ENCODE measurements at places on chromosomes 3 and 15.

GRCh38 chr3:186807231-186807630 lies 949 bp upstream of the RFC4 start:
- no peak for DNase-seq

DNA sequence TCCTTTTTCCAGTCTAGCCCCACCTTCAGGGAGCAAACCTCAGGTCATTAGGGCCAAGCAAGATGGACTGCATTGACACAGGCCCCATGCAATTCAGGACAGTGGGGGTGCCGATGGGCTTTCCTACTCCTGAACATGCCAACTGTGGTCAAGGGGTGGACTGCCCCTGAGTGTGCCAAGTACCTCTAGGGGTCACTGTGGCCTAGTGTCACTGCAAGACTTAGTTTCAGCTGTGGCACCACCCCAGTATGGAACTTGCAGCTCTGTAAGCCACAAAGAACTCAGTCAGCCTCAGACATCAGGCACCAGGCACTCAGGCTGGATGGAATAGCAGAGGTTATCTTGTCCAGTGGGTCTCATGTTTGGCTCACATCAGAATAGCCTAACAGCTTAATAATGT lies 32.3 kb downstream of the EXOG start:
- no peak for DNase-seq

- DNase-seq: no peak
Measured at GRCh38 chr3:42023380-42023779, 61.5 kb upstream of the ULK4 start.

DNA sequence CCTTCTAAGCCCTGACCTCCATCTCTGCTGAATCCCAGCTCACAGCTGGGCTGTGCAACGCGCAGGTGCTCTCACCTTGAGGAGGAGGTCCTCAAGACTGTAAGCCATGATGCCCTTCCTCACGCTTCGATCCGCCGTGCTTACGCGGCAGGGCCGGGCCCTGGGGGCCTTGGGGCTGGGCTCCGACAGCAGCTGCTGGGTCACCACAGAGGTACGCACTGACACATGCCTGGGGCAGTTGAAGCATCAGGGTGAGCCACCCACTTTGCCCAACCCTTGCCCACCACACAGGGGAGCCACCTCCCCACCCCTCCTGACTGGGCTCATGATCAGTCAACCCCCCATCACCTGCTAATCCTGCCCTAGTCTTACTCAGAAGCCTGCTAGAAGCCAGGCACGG lies 3.1 kb downstream of the CIDEC start:
- no peak for DNase-seq

DNA sequence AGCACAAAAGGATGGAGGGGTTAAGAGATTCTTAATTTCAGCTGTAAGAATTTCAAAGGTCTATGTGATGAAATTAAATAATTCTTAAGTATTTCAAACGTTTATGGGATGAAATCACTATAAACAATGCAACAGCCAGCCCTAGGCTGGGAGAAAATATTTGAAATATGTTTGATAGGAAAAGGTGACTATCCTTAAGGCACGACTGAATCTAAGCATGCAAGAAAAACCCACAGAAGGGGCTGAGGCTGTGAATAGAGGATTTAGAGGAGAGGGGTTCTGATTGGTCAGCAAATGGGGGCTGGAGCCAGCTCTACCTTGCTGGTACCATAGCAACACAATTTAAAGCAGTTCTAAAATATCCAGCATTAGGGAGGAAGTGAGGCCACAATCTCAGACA lies 220.8 kb upstream of the ATP10A start:
- no peak for DNase-seq

DNA sequence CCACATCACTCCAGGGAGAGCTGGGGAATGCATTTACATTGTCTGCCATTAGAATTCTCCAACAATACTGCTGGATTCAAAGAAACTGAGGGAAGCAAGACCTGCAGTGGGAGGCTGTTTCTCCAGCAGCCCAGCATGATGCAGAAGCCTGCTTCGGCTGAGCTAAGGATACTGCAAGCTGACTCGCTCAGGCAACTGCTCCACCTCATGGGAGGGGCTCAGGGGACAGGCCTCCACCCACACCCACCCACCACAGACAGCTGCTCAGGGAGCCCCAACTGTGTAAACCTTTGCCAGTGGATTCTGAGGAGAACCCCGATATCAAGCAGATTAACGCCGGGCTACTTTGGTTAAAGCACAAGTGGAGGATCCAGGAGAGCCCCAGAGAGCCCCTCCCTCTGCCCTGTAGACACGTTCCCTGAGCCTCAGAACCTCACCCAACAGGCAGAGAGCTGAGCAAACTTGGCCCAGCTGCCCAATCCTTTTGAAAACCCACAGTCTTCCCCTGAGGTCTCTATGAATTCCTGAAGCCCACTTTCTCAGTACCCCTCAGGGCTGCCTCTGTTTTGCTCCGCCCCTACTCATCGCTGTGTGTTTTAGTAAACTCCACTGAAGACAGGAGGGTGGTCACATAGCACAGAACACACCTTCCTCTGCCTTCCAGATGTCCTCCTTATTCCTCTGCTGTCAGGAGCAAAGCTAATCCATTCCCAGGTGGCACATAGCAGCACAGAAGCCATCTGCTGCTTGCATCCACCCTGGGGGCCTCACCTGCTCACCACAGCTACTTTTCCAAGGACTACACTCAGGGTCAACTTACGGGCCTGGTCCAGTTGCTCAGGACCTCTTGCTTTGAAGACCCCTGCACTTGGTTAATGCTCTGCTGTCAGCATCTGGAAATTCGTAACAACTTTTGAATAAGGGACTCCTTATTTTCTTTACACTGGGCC lies 269.0 kb downstream of the ABHD5 start:
- DNase-seq: no peak

GRCh38 chr3:172649987-172650386 lies 60.9 kb downstream of the NCEH1 start:
- no peak for DNase-seq

DNA sequence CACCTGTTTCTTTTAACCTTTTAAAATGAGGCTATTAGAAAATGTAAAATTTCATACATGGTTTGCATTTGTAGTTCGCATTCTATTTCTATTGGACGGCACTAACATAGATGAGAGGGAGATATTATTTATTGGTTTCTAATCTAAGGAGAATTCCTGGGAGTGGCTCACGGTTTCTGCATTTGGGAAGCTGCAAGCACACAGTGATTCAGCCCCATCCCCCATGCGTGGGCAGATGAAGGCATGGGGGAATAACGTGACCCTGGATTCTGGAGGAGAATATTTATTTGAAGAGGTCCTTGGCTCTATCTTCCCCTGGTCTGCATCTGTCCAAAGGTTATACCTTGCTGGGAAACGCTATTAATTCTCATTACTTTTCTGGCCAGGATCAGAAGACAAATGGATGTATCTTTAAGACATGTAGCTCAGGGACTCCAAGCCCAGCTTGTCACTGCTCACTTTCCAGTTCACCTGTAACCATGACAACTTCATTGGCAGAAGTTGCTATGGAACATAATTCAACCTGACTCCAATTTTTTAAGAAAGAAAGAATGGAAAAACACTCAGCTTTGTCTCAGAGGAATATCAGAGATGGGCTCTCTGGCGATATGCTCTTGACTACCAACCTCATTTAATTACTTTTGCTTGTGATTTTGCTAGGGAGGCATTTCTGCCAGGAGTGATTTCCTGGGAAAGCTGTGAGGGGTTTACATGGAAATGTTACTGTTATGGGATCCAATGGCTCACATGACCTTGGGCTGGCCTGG lies 27.2 kb upstream of the POMGNT2 start:
- no peak for DNase-seq

- no peak for DNase-seq
Measured at GRCh38 chr15:77507911-77508310, 87.2 kb downstream of the HMG20A start.

GRCh38 chr3:170808041-170808440 lies 62.0 kb downstream of the RPL22L1 start:
- no peak for DNase-seq

All from RCC 7860 (cell line).